ENCODE measurements at places on chromosomes 4 and X.

GRCh38 chrX:17654116-17654515 lies 83.2 kb upstream of the SCML1 start:
- DNase-seq, result no peak

DNA sequence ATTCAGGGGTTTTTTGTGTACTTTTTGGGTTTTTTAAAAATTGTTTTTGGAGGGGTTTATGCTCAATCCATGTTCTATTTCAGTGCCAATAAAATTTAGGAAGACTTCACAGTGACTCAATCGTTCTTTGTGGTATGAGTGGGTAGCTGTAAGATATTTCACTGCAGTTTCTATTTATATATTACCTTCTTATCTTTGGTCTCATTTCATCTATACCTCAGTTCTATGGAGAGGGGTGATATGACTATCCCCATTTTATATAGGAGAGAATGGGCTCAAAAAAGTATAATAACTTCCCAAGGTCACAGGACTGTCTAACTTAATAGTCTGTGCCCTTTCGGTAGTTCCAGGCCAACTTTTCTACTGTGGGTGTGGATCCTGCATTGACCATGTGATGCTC lies 74.4 kb downstream of the MSN start:
- no peak for DNase-seq

GRCh38 chr4:122259849-122260248 lies 107.7 kb downstream of the BLTP1 start:
- DNase-seq, result no peak

- no peak for DNase-seq
Observed at GRCh38 chr4:7189475-7190277, 2.7 kb upstream of the SORCS2 start.

DNA sequence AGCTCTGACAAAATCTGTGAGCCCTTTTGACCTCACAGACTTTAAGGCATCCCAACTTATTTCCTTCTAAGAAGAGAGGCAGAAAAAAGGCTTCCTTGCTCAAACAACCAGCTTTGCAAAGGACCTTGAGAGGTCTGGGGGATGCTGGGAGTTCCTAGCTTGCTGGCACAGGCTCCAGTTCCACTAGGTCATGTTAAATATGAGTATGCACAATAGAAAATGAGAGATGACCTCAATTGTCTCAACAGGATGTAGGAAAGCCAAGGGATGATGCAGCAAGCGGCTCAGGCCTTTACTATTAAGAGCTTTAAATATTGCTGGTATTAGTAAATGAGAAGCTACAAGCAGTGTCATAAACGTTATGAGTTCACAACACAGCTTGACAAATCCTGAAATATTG lies 13.3 kb upstream of the ZNF827 start:
- no peak for DNase-seq

GRCh38 chrX:48076343-48076742 lies 4.9 kb upstream of the ZNF630 start:
- no peak for DNase-seq

- DNase-seq, result no peak
Observed at GRCh38 chr4:8614365-8615193, 22.0 kb downstream of the CPZ start.

Measured in T1000 (cell line).